Stimulated activated CD4-positive, alpha-beta T cell treated with anti-CD3 and anti-CD28 coated beads, Interleukin-2, amount 100 ng/mL, for 48 hours (primary cell): ENCODE measurements at places on chromosomes 16 and 17.

DNA sequence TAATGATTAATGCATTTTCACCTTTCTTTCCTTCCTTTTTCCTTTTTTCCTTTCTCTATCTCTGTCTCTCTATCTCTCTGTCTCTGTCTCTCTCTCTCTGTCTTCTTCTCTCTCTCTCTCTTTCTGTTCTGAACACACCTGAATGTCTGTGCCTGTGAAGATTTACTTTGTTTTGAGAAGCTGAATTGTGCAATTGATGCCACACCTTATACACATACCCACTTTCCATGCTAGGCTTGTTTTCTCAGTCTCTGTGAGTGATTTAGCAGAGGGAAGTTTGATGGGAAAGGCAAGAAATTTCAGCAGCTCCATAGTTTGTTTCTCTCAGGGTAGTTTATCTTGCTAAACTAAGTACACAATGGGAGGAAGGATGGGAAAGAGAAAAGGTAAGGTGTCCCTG, 9.3 kb upstream of the CAPNS2 start:
- DNase-seq = no peak

- no peak for DNase-seq
These were observed 7.6 kb upstream of the CYTH1 start for GRCh38 chr17:78789663-78790181.

DNA sequence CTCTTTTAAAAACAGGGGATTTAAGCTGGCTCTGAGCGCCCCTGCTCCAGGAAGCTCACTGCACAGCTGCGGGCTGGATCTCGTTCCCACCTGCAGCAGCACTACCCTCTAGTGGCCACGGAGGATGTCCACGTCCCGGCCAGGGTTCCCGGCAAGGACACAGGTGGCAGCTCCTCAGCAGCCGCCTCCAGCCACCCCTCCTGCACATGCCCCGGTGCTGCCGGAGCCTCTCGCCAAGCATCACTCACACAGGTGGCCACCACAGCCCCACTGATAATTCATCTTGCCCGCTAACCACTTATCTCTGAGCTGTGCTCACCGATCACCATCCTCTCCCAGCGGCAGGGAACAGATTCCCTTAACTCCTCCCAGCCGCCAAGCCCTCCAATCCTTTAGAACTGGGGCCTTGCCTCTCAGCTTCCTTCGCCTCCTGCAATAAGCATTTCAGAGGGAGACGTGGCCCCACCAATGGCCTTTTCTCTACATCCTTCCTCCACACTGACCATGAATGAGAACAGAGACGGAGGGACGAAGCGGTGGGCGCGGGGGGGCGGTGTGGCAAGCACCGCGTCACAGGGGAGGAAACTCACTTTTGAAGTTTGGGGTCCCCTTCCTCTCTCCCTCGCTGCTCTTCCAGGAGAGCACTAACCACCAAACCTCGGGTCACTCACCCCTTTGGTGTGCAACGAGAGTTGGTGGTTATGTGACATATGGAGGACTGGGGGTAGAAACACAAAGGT, 222.1 kb downstream of the RBFOX3 start:
- DNase-seq = no peak

DNA sequence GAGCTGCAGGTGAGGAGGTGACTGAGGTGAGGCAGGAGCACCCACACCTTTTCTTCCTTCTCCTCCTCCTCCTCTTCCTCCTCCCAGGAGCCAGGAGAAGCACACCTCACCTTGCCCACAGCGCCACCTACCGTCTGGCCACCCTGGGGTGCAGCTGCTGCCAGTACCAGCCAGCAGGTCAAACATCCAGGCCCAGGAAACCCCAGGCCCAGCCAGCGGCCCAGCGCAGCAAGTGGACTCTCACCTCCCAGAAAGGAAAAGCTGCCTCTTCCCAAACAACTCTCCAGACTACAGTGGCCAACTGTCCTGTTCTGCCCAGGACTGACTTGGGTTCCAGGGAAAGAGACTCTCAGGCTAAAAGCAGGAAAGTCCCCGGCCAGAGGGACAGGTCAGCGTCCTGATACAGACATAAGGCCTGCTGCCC, 22.7 kb downstream of the PEMT start:
- peak; percentile 66 for DNase-seq

DNA sequence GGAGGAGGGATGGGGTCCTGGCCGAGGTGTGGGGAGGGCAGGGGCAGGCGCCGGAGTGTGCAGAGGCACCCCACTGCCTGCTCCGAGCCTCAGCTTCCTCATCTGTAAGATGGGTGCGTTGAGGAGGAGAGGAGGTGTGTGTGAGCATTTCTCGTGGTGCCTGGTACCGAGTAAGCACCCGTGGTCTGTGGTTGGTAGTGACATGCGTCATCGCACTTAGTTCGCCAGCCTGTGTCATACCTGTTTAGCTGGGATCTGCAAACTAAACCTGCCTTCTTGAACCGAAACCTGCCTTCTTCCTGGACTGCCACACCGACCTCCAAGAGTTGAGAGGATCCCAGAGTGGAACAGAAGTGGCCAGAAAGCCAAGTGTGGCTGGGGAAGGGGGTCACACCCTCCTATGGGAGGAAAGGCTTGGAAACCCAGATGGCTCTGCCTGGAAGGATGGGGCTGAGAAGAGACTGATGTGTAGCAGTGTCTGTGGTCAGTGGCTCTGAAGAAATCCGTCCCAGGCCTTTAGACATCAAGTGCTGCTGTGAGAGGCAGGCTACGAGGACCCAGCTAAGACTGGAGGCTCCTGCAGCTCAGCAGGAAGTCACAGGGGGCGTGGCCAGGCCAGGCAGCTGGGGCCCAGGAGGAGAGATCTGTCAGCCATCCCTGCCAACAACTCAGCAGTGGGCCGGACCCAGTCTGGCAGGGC, 162.6 kb upstream of the PLCG2 start:
- DNase-seq = peak; percentile 62

- no peak for DNase-seq
These were observed 55.4 kb downstream of the NLK start for GRCh38 chr17:28097901-28098300.

DNA sequence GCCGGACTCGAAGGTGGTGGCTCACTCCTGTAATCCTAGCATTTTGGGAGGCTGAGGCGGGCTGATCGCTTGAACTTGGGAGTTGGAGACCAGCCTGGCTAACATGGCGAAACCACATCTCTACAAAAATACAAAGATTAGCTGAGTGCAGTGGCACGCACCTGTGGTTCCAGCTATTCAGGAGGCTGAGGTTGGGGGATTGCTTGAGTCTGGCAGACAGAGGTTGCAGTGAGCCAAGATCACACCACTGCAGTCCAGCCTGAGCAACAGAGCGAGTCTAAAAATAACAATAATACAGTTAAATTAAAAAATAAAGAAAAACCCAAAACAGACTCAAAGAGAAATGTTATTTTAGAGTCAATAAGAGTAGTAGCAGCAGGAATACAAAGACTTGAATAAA, 29.7 kb upstream of the ABCA5 start:
- DNase-seq = no peak

DNA sequence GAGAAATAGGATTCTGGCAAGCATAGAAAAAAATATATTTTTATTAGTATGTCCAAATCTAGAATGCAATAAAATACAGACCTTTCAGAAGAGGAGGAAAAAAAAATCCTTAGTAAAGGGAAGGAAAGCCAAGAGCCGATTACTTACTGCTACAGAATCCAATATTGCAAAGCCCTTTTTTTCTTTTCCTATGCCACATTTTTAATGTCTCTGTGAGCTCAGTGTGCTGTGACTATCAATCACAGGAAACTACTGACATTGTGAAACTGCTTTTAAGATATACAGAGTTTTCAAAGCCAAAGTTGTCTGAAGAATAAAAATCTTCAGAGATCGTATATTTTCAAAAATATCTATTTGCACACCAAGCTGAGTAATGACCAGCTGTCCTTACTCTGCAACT, 120.4 kb downstream of the CHD9NB start:
- no peak for DNase-seq

- DNase-seq = peak; percentile 96
These were observed at the start of gene HASPIN for GRCh38 chr17:3723556-3724377. Gene HASPIN, plus strand, starts transcription at chr17:3723903. Its CDS starts 33 bp downstream, at chr17:3723936.

- DNase-seq = no peak
These were observed 9.2 kb downstream of the SNN start for GRCh38 chr16:11677451-11677951.

DNA sequence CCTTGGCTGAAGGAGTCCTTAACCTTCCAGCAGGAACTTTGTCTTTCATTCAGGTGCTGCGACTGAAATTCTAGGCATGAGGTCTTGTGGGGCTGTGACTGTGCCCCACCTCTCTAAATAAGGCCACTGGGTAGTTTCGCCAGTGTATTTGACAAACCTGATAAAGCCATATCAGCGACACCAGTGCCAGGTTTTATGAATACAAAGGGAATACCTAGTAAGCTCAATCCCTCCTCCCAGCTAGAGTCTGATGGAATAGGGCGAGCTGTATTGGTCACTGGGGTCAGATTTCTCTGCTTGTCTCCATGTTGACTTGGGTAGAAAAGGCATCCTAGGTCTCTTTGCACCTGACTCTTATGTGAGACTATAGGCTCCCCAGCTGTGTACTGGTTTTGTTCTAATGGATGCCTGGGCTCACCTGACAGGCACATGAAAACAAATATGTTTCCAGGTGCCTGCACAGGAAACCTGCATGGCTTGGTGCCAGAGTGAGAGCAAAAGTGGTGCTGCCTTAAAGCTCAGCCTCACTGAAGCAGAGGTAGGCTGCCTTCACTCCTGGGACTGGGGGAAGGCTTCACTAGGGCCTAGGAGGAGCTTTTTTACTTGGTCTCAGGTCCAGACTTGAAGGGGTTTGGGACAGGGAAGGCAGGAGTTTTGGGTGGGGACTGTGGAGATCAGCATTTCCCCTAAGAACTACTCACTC, 8.3 kb downstream of the SLC7A6 start:
- DNase-seq = no peak

DNA sequence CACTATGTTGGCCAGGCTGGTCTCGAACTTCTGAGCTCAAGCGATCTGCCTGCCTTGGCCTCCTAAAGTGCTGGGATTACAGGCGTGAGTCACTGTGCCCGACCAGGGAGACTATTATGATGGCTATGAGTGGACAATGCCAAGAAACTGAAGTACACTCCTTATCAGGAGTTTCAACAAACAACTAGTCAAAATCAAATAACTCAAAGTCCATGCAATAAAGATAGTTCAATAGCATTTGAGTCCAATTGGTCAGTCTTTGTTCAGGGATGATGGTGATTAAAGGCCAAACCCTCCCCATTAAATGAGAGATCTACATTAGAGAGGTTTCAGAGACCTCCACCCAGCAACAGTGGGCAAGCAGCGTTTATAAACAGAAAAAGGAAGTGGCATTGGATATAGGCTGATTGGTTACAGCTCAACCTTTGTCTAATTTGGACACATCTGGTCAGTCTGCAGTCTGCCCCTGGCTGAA, 8.0 kb downstream of the CHST5 start:
- no peak for DNase-seq

DNA sequence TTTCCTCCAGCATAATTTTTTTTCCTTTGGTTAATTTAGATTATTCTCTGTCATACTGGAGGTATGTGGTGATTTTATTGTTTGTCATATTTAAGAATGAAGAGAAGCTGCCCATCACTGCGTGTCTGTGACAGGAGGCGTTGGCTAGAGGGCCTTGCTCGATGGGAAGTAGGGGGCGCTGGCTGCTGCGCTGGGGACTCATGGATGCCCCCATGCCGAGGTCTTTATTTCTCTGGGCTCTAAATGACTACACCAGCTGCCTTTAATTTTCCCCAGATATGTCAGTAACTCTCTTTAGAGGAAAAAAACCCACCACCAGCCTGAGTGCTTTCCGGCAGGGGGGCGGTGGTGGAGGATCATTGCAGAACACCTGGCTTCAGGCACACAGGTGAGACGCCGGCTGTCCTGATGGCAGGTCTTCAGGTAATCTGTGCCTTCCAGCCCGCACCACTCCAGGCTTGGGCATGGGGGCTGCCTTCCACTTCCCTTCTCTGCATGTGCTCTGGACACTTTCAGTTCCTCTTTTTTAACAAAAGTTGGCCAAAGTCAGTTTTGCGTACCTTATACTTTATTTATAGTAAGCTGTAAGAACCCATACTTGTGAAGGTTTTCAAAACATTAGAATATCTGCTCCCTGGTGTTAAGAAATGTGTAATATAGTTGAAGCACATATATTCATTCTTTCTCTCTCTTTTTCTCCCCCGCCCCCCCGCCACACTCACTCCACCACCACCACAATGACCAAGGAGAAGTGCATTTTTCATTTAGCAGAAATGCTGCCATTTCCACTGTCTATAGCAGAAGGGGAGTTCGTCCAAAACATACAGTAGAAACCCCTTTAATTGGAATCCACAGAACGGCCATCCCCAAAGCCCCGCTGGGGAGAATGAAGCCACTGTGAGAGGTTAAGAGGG, 192.7 kb downstream of the RPTOR start:
- DNase-seq = no peak

DNA sequence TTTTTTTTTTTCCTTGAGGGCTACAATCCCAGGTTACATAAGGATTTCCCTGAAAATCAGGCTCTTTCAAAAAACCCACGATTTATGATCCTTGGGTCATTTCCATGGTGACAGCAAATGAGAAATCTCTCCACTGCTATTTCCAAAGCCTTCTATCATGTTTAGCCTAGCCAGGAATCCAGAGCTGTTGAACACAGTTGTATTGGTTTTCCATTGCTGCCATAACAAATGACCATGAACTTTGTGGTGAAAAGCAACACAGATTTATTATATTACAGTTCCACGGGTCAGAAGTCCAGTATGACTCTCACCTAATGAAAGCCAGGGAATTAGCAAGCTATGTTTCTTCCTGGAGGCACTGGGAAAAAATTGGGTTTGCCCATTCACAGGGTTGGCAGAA, 106.6 kb downstream of the MAF start:
- DNase-seq = no peak

- DNase-seq = no peak
These were observed 13.3 kb upstream of the CSNK2A2 start for GRCh38 chr16:58211245-58211644.

DNA sequence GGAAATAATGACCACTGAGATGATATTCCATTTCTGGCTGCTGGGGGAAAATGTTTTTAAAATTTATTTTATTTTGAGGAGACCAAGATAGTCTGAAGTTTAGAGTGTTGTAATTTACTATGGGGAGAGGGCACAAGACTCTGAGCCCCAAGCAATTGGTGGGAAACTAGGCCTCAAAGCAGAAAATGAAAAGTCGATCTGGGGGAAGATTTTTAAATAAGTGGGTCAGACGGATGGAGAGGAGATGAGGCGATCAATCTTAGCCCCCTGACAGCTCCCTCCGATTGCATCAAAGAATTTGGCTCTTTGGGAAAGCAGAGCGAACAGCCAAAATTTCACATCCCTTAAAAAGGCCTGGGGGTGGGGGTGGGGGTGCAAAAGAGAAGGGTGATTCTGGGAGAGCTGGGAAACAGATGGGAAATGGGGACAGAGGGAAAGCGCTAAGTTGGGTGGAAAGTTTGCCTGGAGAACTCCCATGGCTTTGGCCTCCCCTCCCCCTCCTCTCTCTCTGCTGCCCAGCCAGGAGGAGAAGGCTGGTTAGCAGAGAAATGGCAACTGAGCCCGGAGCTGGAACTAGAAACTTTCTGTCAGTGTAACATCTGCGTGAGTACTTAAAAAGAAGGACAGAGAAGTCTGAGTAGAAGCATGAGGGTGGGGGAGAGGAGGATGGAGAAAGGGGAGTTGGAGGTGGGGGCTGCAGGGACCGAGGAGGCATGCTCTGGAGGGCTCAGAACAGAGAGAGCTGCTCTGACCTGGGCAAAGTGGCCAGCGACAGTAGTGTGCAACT, 1.4 kb upstream of the HOXB2 start:
- no peak for DNase-seq
